ENCODE measurements at places on chromosomes 2 and 18.

GRCh38 chr2:241507430-241508239 is 749 bp downstream of the STK25 start:
- DNase-seq = peak; percentile 78

DNA sequence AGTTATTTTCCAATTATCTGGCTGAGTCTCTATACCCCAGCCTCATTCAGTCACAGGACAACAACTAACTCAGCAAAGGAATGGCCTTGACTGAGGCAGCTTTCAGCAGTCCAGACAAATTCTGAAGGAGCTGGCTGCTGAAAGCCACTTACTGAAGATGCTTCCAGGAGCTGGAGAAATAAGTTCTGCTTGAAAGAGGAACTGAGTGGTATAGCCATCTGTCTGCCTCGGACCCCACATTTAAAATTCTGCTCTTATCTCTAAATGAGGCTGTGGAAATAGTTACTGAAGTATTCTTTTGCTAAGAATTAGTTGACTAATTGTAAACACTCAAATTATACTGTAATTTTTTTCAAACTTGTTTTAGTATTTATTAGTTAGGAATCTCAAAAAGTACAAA is 9.1 kb upstream of the GPD2 start:
- no peak for DNase-seq

DNA sequence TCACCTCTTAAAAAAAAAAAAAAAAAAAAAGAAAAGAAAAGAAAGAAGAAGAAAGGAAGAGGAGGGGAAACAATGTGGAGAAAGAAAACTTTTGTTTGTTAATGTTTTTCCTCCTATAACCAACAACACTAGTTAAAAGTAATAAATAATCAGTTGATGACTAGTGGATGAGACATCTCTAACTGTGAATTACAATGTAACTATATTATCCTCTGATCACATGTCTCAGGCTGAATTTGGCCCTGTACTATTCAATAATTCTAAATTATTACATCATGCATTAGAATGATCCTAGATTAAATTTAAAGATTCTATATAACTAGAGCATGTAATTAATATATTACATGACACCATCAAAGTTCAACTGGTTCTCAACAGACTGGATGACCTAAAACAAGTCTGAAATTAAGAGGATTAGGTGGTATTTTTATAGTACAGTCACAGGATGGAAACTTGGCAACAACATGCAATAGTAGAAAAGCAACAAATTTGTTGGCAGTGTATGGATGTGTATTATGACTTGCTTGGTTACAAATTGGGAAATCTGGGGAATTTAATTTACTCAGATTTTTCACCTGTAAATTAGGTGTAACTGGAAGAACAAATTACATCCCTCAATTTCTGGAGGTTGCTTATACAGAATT is 269.3 kb upstream of the SETBP1 start:
- DNase-seq = no peak

DNA sequence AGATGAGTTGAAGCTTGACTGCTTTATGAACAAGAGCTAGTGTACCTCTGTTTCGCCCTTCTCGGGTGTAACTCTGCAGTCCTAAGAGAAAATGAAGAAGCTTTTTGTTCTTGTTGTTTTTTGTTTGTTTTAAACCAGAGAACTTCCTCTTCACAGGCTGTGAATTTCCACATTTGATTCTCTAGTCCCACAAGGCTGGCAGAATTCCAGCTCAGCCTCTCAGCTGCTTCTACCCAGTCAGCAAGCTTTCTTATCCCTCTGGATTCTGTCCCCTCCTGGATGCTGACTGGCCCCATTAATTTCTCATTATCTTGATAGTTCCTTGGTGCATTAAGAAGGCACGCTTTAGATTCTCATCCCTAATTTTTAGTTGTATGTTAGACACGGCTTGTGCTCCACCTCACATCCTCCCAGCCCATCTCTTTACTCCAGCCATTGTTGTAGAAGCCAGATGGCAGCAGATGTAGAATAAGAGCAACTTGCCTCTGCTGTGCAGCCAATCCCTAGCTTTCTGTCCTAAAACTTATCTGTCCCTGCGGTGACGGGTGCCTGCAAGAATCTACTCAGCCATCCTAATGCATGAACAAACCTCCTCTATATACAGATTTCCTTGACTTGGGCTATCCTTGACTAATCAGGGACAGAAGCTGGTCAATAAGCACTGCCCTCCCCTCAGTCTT is 12.3 kb upstream of the RESP18 start:
- no peak for DNase-seq

GRCh38 chr2:231693956-231694355 is 14.4 kb upstream of the PTMA start:
- DNase-seq = no peak

DNA sequence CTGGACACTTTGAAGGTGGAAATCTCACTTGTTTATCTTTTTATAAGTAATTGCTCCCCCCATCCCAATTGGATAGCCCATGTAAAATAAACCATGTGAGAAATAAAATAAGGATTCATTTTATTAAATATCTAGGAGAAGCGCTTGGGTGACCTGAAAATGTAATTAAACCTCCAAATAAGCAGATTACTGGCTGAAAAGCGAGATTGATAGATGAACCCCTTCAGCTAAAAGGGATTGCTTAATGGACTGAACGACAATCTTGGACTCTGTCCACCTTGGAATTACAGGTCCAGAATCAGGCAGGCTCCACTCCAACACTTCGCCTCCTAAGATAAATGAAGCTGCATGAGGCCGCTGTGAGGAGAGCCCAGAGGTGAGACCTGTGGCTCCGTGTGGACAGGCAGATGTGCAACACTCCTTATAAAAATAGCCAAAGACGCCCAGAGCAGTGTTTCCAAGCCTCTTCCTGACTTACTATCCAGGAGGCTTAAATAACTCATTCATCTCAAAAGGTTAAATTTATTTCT is 441.5 kb downstream of the MTX2 start:
- no peak for DNase-seq

GRCh38 chr2:229748950-229749349 is 34.6 kb upstream of the DNER start:
- no peak for DNase-seq

DNA sequence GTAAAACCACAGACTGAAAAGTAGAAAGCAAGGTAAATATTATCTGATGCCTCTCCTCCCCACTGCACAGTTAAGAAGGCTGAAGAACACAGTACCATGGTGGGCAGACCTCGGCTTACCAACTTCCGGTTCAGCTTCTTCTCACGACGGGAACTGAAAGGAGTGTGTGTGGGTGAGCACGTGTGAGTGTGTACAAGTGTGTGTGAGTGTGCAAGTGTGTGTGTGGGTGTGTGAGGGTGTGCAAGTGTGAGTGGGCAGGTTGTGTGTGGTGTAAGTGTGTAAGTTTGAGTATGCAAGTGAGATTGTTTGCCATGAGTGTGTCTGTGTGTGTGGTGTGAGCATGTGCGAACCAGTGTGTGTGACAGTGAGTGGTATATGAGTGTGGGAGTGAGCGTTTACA is 103.5 kb downstream of the ADD2 start:
- DNase-seq = no peak
